ENCODE measurements at places on chromosomes 7 and 10. TPM values are rescaled to one million over a fixed set of nuclear protein-coding genes. Genes with fewer than 3 reads are reported as not detected.
A peak's percentile ranks its signal among the peaks of the same experiment; 100 is the strongest.

DNA sequence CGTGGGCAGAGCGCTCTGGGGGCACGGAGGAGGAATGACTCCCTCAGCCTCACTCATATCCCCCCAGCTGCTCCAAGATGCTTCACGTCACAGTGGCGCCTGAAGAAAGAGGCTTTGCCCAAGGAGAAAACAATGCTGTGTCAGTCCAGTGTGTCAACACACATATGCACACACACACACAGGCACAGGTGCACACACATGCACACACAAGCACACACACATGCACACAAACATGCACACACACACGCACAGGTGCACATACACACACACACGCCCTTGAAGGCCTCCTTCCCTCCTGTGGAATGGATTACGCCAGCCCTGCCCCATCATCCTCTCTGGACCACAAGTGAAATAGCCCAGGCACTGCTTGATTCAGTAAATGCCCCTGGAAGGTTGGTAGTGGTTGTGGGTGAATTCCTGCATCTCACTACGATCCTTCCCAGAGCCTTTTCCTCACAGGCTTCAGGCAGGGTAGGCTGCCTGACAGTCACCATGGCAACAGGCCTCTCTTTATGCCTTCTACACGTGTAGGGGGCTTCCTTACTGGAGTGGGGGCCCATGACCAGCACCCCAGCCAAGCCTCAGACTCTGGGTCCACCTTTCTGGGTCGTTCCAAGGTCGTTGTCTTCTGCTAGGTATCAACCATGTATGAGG is 371.5 kb upstream of the PODXL start:
- DNase-seq, result no peak

The IQUB gene
- 0.34 TPM for total RNA-seq

- no peak for DNase-seq
Measured at GRCh38 chr7:37027104-37027503, 302.8 kb upstream of the AOAH start.

GRCh38 chr10:7193369-7193768 is 217.5 kb downstream of the SFMBT2 start:
- DNase-seq, result no peak

GRCh38 chr7:10662491-10662890 is 311.2 kb upstream of the PHF14 start:
- no peak for DNase-seq

- DNase-seq, result no peak
Measured at GRCh38 chr10:47370878-47371277, 13.2 kb downstream of the ZNF488 start.

- peak; percentile 94 for DNase-seq
Measured at GRCh38 chr7:148527717-148528168, 62.8 kb upstream of the C7orf33 start.

DNA sequence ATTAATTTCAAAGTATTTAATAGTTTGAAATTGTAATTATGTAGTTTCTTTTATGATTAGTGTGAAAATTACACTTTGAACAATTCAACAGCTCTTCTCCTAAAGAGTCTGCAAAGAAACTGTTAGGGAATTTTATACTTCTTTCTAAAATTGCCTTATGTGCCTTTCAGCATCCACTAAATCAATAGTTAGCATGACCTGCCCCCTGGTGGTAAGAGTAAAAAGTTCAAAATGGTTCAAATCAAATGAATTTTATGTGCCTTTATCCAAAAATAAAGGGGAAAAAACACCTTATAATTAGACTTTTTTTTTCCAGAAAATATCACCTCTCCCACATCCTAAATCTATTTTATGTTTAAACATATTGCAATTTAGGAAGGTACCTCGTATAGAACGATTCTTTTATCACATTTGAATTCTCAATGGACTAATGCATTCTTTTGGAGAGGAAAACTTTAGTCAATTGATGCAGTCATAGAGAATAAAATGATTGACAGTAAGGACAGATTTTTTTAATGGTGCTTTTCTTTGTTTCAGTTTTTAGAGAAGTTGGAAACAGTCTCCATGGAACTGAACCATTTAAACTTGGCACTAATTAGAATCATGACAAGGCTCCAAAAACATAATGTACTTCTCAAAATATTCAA is 163.7 kb downstream of the SEMA3D start:
- DNase-seq, result peak; percentile 72

The CNNM1 gene
- not detected for total RNA-seq

DNA sequence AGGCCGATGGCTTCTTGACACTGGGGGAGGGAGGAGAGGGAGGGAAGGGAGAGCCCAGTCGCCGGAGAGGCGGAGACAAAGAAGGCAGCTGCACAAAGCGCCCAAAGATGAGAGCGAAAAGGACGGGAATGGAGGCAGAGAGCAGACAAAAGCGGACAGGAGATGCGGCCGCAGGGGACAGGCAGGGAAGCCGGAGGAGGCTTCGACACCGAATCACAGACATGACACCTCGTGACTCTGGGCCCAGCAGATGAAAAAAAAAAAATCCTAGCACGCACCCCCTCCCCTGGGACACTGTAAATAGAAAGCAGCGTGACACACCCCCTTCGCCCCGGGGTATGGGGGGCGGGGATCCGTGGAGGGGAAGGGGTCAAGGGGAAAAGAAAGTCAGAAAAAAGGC is 976 bp downstream of the NAT16 start:
- no peak for DNase-seq

The SRGN gene
- total RNA-seq, result 622 TPM

The KRIT1 gene
- 67.0 TPM for total RNA-seq

- peak; percentile 47 for DNase-seq
Measured at GRCh38 chr7:2431260-2431867, 28.0 kb downstream of the CHST12 start.

- peak; percentile 1 for DNase-seq
Measured at GRCh38 chr10:111360260-111360925, 283.6 kb downstream of the ADRA2A start.

GRCh38 chr10:74652664-74653063 is 173.7 kb upstream of the KAT6B start:
- no peak for DNase-seq

The TMEM60 gene
- 11.2 TPM for total RNA-seq

The ANKRD61 gene
- total RNA-seq, result 0.14 TPM

The HPS1 gene
- total RNA-seq, result 32.7 TPM

The PTPRZ1 gene
- total RNA-seq, result under 0.01 TPM

The SPDYE9 gene
- not detected for total RNA-seq

- DNase-seq, result no peak
Measured at GRCh38 chr10:61304746-61305145, 148.4 kb downstream of the TMEM26 start.

GRCh38 chr7:7104314-7104698 is 78.0 kb upstream of the C1GALT1 start:
- no peak for DNase-seq

GRCh38 chr7:2821161-2821841 is 22.8 kb downstream of the GNA12 start:
- DNase-seq, result peak; percentile 83

- DNase-seq, result peak; percentile 79
Measured at GRCh38 chr7:4707217-4707741, 25.2 kb downstream of the FOXK1 start.

DNA sequence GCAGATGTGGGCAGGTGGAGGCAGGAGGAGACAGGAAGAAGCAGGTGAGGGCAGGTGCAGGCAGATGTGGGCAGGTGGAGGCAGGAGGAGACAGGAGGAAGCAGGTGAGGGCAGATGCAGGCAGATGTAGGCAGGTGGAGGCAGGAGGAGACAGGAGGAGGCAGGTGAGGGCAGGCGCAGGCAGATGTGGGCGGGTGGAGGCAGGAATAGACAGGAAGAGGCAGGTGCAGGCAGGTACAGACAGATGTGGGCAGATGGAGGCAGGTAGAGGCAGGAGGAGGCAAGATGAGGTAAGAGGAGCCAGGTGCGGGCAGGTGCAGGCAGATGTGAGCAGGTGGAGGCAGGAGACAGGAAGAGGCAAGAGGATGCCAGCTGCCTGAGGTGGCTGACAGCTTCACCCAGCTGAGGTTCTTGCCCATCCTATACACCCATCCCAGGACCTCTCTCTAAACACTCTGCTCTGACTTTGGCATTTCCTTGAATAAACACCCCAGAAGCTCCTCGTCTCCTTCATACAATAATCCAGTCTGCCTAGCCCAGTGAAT is 33.0 kb downstream of the PTPRE start:
- DNase-seq, result no peak

DNA sequence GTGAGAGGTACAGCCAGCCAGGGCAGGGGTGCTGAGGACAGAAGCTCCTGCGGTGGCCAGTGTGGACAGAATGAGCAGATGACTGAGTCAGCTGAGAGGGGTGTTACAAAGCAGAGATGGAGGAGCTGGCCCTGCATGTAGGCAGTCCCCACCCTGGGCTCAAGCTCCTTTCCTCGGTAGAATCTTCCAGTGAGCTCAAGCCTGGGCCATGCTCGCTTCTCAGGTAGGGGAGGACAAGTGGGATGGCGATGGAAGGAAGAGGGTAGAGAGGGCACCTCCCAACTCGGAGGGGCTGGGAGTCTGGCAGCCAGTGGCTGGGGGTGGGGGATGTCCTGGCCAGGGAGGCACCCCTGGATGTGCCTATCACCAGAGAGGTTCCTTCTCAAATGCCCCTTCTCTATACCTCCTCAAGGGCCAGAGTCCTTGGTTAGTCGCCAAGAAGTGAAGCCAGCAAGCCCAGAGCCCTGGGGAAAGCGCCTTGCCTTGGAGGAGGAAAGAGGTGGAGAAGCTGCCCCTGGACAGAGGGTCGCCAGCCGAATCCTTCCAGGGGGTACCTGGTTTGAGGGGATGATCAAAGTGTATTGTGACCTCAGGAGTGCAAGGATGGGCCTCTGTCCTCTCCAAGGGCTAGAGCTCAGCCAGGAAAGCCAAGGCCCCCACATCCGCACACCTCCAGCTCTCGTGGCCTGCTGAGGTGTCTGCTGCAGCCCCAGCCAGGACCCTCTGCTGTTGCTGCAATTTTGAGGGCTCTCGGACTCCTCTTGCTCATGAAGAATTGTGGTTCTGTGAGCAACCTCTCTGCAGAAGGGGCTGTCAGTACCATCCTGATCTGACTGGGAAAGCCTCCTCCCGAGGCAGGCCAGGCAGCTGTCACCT is 88.6 kb upstream of the MACROH2A2 start:
- no peak for DNase-seq

DNA sequence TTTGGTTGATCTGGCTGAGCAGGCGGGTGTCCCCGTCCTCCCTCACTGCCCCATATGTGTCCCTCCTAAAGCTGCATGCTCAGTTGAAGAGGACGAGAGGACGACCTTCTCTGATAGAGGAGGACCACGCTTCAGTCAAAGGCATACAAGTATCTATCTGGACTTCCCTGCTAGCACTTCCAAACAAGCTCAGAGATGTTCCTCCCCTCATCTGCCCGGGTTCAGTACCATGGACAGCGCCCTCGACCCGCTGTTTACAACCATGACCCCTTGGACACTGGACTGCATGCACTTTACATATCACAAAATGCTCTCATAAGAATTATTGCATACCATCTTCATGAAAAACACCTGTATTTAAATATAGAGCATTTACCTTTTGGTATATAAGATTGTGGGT is 26.9 kb upstream of the TRIM56 start:
- DNase-seq, result peak; percentile 74

DNA sequence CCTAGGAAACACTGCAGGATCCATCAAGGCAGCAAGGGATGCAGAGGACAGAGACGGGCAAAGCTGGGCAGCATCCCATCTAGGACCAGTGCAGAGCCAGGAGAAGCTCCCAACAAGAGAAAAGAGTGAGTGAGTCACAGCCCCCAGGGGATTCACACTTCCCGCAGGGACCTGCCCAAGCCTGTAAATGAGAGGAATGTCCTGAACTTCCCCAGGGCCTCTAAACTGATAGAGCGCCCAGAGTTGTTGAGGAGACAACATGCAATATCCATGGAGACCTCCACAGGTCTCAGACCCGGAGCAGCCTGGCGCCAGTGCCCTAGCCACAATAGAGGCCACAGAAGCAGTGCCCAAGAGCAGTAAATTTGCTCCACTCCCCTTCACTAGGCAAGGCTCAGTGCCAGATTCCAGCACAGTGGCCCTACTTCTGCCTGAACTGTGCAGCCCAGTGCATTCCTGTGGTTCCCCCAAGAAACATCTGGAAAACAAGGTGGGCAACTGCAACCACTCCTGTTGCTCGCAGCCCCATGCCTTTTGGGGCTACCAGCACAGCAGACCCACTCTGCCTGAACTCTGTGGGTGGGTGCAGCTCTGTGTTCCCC is 567.5 kb downstream of the POM121L12 start:
- no peak for DNase-seq
